ENCODE measurements at places on chromosomes 13 and 19.
A peak's percentile ranks its signal among the peaks of the same experiment; 100 is the strongest.

GRCh38 chr13:99380921-99381645, 73.9 kb upstream of the GPR183 start:
- DNase-seq, result peak; percentile 44

DNA sequence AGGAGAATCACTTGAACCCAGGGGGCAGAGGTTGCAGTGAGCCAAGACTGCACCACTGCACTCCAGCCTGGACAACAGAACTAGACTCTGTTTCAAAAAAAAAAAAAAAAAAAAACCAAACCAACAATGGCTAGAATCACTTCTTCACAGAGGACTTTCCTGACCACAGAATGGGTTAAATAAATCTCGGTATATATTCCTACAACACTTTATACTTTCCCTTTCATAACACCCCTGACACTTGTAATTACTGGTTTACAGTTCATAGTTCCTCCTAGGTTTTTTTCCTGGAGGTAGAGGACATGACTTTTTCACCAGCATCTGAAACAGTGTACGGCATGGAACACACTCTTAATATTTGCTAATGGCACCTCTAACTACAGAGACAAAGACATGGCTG, 31.4 kb downstream of the ZDHHC20 start:
- no peak for DNase-seq

- no peak for DNase-seq
Observed at GRCh38 chr13:39692660-39693438, 37.4 kb downstream of the COG6 start.

- no peak for DNase-seq
Observed at GRCh38 chr19:40718774-40719391, 2.0 kb downstream of the ITPKC start.

DNA sequence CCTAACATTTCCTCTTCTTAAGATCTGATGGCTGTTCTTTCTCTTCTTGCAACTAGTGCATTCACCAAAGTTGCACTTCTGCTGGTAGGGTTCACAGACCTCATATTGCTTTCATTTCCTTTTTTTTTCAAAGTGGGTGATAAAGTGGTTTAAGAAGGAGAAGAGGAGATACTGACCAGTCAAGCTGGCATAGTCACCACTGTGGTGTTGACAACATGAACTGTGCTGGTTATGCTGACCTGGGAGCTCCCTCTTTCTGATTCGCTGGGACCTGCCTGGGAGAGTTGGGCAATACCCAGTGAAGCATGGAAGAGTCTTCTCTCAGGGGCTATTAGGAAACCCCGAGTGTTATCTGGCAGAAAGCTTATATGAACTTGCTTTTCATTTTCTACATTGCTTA, 222.9 kb downstream of the SLITRK5 start:
- DNase-seq, result no peak

- no peak for DNase-seq
Observed at GRCh38 chr19:35409191-35409590, 38.3 kb downstream of the GPR42 start.
